ENCODE measurements at places on chromosomes 11 and 22.

DNA sequence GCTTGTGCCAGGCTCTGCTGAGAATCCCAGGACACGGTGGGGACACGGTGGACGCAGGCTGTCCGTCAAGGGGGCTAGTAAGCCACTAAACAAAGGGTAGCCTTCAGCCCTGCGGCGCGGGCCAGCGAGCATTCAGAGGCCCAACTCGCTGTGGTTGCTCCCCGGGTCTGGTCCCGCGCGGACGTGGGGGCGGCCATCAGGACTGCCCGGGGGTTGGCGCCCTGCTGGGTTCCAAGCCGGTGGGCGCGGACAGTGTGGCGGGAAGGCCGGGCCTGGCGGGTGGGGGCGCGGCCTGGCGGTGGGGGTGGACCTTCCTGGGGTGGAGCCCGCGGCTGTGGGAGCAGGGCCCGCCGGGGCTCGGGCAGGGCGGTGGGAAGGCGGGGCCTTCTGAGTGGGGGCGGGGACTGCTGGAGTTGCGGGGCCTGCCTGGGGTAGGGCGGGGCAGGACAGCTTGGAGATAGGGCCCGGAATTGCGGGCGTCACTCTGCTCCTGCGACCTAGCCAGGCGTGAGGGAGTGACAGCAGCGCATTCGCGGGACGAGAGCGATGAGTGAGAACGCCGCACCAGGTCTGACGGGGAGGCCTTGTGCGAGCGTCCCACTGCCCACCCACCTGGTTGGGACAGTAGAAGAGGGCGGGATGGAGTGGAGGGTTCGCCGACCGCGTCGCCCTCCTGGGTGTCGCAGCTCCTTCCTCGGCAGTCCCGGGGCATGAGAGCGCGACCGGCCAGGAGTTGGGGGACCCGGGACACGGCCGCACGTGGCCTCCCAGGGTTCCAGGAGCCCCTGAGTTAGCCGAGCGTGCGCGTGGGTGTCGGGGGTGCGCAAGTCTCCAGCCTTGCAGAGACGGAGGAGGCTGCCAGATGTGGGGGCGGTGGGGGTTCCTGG, at the start of gene SERHL2:
Gene SERHL2, plus strand, starts transcription at position 482 of the 887 bp plus-strand sequence. Its CDS starts 65 bp downstream, at position 547.
- peak; percentile 49 for DNase-seq

DNA sequence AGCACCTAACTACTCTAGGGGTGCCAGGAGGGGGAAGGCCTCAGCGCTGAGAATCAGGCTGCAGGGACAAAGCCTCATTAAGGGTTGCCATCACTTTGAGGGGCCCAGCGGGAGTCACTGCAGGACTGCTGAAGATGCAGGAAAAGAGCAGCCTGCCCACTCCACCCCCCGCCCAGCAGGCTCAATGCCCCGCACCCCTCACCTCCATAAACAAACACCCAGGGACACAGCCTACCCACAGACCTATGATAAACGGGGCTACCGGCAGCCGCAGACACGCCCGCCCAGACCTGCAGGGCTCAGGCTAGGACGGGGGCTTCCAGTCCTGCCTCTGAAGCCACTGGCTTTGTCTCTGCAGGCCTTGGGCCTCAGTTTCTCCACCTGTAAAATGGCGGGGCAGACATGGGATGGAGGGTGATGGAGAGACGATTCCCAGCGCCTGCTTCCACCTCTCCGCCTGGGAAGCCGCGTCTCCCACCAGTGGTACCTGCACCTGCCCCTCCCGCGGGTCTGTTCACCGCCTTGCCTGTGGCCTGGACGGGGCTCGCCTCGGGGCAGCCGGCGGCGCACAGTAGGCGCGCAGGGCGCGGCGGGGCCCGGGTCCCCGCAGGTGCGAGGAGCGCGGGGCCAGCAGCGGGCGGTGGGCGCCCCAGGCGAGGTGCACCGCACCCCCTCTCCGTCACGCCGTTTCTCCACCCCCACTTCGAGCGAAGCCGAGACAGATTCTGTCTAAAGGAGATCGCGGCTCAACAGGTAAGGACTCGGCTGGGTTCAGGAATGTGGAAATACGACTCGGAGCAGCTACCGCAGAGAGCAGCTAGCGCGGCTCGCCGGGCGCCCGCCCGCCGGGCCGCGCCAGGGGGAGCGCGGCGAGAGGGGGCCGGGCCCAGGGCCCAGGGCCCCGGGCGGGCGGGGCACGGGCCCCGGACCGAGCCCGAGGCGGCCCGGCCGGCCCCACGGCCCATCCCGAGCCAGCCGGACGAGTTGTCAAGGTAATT, 1.5 kb downstream of the WNT7B start:
- DNase-seq = no peak

GRCh38 chr22:25045159-25045558, 92.6 kb downstream of the KIAA1671 start:
- DNase-seq = no peak

DNA sequence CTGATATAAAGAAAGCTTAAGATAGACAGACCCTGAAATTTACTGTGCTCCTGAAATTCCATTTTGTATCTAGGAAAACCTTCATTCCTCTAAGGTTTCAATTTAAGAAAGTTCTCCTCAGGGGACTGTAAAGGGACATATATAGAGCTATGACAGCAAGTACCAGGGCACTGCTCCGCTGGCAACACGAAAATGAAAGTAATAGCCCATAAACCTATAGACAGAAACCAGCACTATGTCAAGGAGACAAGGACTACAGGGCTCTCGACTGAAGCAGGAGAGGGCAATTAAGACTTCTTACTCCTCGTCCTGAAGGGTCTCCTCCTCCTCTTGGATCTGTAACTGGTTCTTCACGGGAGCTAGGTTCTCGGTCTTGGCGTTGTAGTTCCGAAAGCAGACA, 6.9 kb downstream of the FEZ1 start:
- DNase-seq = no peak

DNA sequence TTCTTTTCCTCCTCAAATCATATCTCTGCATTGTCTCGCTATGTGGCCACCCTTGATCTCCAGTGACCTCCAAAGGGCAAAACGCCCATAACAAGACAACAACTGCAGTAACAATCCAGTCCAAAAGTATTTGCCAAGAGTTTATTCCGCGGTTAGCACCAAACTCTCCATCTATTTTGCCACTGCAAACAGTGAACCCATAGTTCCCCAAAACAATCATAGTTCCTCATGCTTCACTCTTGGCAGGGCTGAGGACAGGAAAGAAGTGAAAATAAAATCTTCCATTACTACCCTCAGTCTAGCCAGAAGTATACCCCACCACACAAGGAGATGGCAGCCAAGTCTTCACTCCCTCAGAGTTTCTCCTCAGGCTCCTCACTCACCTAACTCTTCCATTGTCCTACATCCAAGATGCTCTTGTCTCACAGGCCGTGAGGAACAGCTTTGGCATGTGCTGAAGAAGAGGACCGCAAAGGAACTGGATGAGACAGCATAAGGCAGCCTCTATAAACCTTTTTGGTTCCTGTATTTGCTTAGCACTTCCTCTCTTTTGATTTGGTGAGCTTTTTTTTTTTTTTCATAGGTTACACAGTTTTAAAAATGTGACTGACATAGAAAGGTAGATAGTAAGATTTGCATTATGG, at the start of gene LPXN:
Gene LPXN, minus strand, starts transcription at position 480 of the 644 bp plus-strand sequence. Its CDS starts 84 bp downstream, at position 396.
- no peak for DNase-seq

DNA sequence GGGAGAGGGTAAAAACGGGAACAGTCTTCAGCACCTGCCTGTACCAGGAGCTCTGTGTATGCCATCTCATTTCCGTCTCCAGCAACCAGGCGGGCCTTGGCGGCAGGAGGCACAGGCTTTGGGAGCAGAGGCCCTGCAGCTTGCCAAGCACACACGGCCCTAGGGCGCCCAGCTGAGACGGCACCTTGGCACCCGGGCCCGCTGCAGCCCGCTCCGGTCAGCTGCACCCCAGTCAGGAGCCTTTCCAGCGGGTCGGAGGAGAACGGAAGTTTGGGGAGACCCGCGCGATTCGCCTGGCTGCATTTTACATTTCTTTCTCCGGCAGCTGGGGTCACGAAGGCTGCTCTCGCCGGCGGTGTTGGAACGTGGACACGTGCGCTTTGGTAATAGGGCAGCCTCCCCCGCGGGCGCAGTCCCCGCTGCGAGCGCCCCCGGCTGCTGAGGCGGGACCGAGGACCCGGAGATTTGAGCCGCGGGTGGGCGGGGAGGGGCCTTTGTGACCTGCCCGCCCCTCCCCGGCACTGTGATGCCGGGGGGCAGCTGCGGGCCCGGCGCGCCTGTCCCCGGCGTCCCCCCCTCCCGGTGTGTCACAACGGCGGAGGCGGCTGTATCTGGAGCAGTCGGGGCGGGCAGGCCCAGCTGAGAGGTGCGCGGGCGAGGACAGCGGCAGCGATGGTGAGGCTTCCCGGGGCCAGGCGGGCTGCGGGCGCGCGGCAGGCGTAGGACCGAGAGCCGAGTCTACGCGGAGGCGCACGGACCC, at the start of gene TUBA8:
Gene TUBA8, plus strand, starts transcription at position 616 of the 760 bp plus-strand sequence. Its CDS starts 57 bp downstream, at position 673.
- no peak for DNase-seq

- no peak for DNase-seq
These were observed 97.0 kb upstream of the HSD17B12 start for GRCh38 chr11:43583548-43583947.

- no peak for DNase-seq
These were observed 112.7 kb downstream of the TEAD1 start for GRCh38 chr11:12786891-12787290.
